ENCODE measurements at places on chromosomes 7 and 10.

- peak; percentile 94 for DNase-seq
Observed at GRCh38 chr7:46909601-46910051, 672.3 kb downstream of the TNS3 start.

DNA sequence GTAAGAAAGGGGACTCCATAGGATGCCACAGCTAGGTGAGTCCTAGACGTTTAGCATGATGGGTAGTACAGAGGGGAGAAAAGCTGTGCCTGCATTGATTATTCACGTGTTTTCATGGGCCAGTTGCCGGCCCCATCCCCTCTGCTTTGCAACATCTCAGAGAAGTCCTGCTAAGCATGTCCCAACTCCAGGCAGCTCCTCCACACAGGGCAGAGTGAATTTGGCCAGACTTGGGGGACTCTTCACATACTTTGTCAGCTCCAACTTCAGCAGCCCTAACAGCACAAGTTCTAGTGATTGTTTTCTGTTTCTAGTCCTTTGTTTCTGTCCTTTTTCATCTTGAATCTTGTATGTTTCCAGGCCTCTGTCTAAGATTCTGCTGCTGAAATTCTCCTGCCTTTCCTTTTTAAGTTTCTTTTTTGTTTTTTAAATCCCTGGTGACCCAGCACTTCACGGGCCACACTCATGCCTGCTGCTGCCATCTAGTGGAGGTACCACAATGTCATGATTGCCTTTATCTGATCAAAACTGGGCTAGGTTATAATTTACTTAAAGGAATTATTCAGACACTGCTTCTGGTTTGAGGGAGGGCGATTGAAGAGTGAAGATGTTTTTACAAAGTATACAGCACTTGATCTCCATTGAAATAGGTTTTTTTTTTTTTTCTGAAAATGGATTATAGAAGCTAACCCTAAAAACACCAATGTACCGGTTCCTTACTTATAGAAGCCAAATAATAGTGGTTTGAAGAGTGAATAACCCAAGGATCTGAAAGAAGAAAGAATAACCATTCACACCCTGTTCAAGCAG is 276.9 kb downstream of the CSTF2T start:
- peak; percentile 53 for DNase-seq

- DNase-seq = no peak
Observed at GRCh38 chr7:18626717-18627116, 131.2 kb downstream of the HDAC9 start.

DNA sequence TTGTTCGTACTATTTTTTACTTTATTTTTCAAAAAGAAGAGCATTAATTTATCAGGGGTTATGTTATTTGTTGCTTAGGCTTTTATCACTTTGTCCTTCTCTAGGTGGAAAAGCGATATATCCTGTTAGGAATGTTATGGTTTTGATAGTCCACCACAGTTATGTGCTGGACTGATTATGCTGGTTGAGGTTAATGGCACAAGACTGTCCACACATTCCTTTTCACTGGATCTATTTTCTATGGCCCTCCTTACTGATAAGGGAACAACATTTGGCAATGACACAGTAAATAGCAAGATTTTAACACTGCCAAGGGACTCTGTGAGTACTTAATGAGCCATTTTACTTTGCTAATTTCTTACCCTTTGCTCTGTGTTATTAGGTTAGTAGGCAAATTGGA is 1212.3 kb downstream of the NXPH1 start:
- DNase-seq = no peak

DNA sequence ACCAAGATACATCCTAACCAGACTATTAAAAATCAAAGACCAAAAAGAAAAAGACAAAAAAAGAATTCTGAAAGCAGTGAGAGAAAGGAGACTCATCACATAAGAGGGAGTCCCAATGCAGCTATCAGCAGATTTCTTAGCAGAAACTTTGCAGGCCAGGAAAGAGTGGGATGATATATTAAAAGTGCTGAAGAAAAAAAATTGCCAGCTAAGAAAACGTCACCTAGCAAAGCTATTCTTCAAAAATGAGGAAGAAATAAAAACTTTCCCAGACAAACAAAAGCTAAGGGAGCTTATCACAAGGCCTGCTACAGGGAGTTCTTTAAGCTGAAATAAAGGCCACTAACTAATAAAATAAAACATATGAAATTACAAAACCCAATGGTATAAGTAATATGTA is 40.5 kb upstream of the CDK6 start:
- no peak for DNase-seq

GRCh38 chr7:151080067-151080521 is 515 bp downstream of the FASTK start:
- peak; percentile 28 for DNase-seq

GRCh38 chr7:129307592-129307991 is 82.8 kb downstream of the AHCYL2 start:
- DNase-seq = no peak

DNA sequence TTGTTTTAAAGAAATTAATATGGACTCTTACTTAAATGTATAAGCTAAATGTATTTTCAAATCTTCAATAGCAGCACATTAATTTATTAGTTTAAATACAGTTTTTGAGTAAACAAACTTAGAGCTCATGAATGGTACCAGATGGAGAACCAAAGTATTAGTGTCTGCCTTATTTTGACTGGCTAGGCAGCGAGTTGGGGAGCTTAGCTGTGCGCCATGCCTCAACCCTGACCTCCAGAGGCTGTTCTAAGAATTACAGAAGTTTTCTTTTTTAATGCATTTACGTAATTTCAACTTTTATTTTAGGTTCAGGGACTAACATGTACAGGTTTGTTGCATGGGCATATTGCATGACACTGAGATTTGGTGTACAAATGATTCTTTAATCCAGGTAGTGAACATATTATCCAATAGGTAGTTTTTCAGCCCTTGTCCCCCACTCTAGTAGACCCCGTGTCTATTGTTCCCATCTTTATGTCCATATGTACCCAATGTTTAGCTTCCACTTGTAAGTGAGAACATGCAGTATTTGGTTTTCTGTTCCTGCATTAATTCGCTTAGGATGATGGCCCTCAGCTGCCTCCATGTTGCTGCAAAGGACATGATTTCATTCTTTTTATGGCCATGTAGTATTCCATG is 166.8 kb downstream of the IQUB start:
- DNase-seq = peak; percentile 15

DNA sequence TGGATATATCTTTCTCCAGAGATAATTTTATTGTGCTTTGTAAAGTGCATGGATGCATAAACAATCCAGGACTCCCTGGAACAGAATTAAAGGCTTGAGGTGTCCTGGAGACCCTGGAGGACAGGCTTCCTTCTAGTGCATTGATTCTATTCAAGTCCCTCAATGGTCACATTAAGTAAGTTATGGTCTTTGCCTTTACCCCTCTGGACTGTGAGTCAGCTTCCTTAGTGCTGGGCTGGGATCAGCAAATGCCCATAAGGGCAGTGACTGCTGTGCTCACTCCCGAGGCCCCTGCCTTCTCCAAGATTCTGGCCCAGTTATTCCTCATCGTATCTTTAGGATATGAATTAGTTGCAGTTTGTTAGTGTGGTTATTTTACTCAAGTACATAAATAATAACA is 178.7 kb upstream of the PRSS58 start:
- peak; percentile 64 for DNase-seq

GRCh38 chr10:4663162-4663992 is 162.6 kb upstream of the AKR1E2 start:
- peak; percentile 97 for DNase-seq

DNA sequence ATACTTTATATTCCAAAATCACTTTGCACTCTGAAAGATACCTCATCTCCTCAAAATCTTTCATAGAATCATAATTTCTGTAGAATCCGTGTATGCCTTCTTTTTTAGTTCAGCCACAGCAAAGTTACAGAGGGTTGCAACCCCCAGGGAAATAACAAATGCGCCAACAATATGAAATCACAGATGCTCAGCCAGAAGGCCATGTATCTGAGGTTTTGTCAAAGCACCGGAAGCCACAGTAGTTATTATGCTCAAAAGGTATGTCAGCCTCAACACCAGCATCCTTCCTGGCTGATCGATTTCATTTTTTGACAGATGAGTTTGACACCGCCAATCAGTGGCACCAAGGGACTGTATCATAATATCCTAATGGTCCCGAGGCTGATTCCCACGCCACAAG is 204.1 kb downstream of the KCNMA1 start:
- DNase-seq = no peak

- DNase-seq = no peak
Observed at GRCh38 chr10:69632516-69633199, 2.6 kb downstream of the FAM241B start.

- DNase-seq = no peak
Observed at GRCh38 chr7:107115762-107116540, 52.9 kb upstream of the HBP1 start.

DNA sequence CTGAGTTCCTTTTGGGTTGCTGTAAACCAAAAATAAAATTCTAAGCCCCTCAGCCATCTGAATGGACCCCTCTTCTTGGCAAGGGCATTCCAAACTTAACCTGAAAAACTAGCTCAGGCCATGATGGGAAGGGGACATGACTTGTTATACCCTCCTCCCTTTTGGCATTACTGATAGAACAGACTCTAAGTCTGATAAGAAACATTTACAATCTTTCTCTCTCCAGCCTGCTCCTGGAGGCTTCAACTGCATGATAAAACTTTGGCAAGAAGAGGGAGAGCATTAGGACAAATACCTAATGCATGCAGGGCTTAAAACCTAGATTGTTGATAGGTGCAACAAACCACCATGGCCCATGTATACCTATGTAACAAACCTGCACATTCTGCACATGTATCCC is 40.9 kb upstream of the ATOH7 start:
- no peak for DNase-seq

GRCh38 chr10:16968416-16969041 is 151.3 kb upstream of the RSU1 start:
- peak; percentile 81 for DNase-seq

DNA sequence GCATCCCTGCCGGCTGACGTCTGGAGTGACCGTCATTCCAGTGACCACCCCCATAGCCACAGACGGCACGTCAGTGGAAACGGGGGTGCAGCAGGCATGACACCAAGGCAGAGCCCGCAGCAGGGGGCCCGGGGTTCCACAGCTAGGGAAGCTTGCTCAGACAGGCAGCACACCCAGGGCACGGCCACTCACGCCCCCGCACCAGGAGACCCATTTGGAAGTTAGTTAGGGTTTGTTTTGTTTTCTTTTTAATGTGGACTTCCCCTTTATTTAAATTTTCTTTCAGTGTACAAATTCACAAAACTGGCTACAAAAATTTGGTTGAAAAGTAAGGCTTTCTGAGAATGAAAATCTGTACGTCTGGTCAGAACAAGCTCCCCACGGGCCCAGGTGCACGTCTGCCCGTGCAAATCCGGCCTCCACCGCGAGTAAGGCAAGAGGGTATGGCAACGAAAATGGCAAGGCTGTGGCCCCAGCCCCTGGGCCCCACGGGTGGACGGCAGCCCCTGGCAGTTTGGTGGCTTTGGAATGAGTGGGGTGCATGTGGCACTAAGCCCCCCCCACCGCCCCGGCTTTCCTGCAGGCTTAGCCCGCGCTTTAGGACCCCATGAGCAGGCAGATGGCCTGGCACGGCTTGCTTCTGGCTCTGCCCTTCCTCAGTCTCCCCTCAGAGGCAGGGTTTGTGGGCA is 124.2 kb downstream of the FAM53B start:
- DNase-seq = no peak

GRCh38 chr7:143263266-143264195 is at the start of gene GSTK1:
Gene GSTK1 (plus strand): TSS chr7:143263441. CDS start chr7:143263514, 73 bp downstream.
- DNase-seq = peak; percentile 75
